ENCODE measurements at places on chromosomes 5 and 9. TPM values are rescaled to one million over a fixed set of nuclear protein-coding genes. Genes with fewer than 3 reads are reported as not detected.

- DNase-seq, result no peak
Observed at GRCh38 chr5:38673671-38674071, 117.2 kb upstream of the LIFR start.

Gene PFN3
- not detected for polyA plus RNA-seq

DNA sequence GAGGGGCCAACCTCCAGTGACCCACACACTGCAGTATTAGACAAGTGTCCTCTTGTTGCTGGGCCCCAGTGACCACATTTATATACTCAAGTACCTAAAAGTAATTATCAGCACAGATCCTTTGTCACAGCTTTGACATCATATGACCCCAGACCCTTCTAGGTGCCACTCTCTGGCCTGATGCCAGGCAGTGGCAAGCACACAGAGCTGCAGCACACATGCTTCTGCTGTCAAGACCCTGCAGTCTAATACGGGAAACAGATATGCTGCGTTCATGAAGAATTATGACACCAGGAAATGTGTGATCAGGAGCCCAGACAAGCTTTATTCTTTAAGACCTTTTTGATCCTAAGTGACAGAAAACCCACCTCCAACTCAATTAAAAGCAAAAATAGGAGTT lies 63.8 kb upstream of the AFAP1L1 start:
- DNase-seq, result no peak

Gene IL3
- not detected for polyA plus RNA-seq

Gene PCDHA1
- not detected for polyA plus RNA-seq

Gene TMEM252
- 0.16 TPM for polyA plus RNA-seq

Gene SPEF2
- 1.7 TPM for polyA plus RNA-seq

- DNase-seq, result no peak
Observed at GRCh38 chr5:18159331-18159730, 525.1 kb downstream of the TAF11L14 start.

Gene C6
- polyA plus RNA-seq, result 71.2 TPM
